ENCODE measurements at places on chromosomes 11 and 22.
A peak's percentile ranks its signal among the peaks of the same experiment; 100 is the strongest.

DNA sequence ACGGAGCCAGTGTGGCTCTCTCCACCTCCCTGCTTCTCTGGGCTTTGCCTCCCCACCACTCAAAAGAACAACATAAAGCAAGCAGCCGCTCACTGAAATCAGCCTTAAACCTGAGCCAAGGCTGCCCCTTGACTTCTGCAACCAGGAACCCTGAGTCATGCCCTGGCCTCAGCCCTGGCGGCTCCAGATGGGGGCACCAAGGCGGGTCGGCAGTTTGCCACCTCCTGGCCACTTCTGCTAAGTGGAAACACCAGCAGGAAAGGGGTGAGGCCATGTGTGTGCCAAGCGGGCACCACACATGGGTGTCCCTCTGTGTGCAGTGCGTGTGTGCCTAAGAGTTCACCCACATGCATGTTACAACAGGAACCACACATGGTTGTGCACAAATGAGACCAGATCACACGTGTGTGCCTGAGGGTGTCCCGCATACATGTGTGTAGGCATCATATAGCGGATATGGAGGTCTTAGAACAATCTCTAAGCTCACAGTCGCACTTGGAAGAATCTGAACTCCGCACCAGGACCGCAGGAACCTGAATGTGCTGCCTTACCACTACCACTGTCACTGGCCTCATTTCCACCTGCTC, 221.2 kb downstream of the MN1 start:
- no peak for DNase-seq

- DNase-seq = no peak
Observed at GRCh38 chr11:3030289-3031070, 26.7 kb downstream of the CARS1 start.

- no peak for DNase-seq
Observed at GRCh38 chr22:33119044-33119443, 60.9 kb upstream of the SYN3 start.

DNA sequence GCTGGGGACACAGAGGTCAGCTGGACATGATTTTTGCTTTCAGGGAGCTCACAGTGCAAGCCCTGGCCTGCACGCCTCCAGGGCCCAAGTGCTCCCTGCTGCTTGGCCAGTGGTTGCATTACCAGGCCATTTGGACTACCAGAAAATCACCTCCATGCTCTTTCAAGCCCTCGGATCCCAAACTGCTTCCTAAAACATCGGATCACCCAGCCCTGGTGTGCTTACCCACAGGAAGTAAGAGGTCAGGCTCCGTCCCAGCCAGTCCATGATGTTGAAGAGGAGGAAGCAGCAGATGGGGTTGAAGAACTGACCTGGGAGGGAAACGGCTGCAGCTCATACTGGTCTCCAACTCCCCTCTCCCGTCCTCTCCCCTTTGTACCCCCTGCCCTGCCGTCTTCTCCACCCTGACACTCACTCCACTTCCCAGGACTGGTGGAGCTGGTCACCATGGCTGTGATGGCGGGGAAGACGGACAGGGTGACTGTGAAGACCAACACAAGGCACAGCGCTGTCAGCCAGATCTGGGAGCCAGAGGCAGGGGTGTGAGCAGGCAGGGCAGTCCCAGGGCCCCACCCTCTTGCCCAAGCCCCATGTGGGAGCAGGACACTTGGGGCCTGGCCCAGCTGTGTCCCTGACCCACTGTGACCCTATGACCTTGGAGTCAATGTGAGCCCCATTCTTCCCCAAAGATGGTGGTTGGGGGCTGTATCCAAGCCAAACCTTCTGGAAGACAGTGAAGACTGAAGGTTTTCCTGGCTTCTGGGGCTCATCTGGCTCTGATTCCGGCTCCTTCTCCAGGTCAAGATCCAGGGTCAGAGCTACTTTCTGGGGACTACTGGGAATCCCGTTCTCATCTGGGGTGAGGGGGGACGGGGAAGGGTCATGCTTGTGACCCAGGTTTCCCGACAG, 5.6 kb downstream of the SLC29A2 start:
- no peak for DNase-seq

DNA sequence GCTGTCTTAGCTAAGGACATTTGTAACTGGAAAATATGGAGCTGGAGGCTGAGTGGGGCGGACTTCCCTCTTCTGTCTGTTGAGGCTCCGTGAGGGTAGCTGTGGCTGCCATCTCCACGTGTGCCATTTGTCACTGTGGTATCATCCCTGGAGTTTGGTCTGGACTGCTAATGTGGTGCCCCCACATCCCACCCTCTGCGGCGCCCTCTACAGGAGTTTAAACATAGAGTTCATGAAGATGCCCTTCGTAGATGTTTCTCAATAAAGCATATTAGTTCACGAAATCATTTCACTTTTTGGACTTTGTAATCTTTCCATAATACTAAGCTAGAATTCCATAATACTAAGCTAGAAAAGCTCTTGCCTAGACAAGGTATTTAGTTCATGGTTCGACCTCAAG, 52.4 kb downstream of the TECTA start:
- DNase-seq = no peak

DNA sequence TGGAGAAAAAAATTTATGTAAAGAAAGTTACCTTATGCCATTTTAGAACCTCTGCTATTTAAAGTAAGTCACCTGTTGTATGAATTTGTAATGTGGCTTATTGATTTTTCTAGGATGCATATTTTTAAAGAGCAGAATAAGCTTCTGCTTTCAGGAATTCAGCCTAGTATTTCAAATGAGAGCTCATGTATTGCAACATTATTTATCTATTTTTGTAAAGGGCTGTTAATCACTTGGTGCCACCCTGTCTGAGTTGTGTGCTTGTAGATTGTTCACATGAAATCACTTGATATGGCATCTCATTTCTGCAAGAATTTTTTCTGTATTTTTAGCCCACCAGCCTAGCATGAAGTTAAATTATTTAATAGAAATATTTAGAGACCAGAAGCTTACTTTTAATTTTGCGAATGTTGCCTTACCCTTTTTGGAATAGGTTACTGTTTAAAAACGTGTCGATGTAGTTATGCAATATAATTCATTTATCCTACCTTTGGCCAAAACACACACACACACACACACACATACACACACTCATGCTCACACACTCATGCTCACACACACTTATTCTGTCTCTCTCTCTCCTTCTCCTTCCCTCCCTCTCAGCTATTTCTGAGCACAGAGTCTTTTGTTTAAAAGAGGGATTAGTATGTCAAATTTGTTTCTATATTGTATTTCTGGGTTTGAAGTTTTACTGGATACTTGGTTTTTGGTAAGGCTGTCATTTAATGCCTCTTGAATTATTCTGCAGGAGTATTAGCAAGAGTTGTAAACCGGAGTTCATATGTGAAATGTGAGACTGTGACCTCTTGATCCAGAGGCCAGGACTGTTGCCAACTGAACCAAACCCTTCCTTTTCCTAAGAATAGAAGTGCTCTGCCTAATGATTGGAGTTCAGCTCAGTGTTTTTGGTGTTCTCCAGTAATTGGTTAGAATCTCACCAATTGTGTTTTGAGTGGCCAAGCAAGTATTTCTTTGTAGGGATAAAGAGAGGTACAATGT, 34.4 kb downstream of the YAP1 start:
- DNase-seq = no peak

GRCh38 chr11:91997226-91997625, 227.4 kb upstream of the FAT3 start:
- no peak for DNase-seq

DNA sequence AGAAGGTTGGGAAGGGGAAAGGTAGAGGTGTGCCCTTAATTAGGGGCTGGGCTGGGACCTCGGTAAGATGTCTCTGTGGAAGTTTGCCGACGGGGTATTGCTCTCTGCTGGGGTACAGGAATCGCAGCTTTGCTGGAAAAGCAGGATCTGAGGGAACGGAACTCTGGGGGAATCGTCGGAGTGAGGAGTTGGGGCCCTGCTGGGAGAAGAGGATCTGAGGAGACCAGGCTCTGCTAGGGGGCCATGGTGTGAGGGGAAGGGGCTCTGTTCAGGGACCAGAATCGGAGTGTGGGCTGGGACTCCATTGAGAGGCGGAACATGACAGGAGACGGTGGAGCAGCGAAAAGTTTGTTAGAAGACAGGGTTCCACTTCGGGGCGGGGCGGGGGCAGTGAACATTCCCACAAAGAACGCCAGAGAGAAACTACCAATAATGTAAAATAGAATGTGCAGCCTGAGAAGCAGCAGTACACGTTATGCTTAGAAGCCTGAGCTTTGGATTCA, 456 bp downstream of the AAMDC start:
- DNase-seq = peak; percentile 25

GRCh38 chr11:74212533-74212932, 41.4 kb downstream of the PPME1 start:
- no peak for DNase-seq

- DNase-seq = no peak
Observed at GRCh38 chr22:20968281-20968977, 1.4 kb downstream of the AIFM3 start.

DNA sequence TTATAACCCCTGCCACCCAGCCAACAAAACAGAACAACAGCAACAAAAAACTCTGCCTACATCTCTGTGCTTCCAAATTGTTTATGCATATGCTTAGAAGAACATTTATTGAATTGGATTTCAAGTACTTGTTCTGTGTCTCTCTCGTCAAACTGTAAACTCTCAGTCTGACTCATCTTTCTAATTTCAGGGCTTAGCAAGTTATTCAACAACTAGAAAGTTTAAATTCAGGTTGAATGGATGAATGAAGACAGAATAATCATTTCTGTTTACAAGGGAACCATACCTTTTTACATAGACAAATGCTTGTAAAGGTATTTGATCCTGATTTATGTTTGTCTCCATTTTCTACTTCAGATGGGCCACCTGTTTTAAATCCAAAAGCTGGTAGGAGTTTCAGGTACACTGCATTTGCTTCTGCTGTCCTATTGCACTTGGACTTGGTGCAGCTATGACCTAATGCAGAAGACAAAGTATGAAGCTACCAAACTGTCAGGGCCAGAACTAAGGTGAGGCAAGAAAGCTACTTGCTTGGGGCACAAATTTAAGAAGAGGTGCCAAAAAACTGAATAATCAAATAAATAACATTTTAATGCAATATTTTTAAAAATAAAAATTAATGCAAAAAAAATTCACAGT, 1.6 kb upstream of the FBXO3 start:
- DNase-seq = no peak

DNA sequence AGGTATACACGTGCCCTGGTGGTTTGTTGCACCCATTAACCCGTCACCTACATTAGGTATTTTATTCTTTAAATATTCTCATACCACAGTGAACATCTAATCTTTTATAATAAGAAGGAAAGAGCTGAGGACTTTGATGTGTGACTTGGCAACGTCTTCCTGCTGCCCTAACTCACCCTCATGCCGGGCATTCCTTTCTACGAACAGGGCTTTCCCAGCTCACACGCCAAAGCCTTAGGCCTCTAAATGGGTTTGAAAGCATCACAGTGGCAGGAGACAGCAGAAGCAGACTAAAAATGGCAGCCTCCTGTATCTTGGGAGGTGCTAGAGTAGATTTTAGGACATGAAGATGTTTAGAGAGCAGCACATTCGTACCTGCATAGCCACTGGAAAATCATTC, 52.6 kb downstream of the CLTCL1 start:
- DNase-seq = no peak

- peak; percentile 33 for DNase-seq
Observed at GRCh38 chr11:132177106-132177505, 806.7 kb downstream of the NTM start.

- no peak for DNase-seq
Observed at GRCh38 chr11:33773404-33773986, 825 bp downstream of the FBXO3 start.

GRCh38 chr22:35547987-35548721, 7.5 kb downstream of the RASD2 start:
- DNase-seq = no peak

DNA sequence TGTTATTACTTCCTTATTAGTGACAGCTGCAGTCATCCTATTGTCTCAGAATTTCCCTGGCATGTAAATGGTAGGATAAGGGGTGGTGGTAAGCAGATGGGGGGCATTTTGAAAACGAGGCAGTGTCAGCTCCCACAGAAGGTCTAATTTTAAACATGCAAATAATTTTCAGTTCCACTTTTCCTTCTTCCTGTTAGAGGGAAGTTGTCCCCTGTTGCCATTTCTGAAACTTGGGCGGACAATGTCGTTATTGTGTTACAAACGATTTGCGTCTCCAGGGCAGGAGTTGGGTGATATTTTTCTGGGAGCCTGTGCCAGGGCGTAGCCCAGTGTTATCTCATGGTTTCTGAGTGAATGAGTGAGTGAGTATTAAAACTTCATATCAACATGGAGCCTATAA, 7.4 kb downstream of the PTPRJ start:
- DNase-seq = no peak

- no peak for DNase-seq
Observed at GRCh38 chr11:114260077-114260476, 36.1 kb upstream of the NNMT start.

DNA sequence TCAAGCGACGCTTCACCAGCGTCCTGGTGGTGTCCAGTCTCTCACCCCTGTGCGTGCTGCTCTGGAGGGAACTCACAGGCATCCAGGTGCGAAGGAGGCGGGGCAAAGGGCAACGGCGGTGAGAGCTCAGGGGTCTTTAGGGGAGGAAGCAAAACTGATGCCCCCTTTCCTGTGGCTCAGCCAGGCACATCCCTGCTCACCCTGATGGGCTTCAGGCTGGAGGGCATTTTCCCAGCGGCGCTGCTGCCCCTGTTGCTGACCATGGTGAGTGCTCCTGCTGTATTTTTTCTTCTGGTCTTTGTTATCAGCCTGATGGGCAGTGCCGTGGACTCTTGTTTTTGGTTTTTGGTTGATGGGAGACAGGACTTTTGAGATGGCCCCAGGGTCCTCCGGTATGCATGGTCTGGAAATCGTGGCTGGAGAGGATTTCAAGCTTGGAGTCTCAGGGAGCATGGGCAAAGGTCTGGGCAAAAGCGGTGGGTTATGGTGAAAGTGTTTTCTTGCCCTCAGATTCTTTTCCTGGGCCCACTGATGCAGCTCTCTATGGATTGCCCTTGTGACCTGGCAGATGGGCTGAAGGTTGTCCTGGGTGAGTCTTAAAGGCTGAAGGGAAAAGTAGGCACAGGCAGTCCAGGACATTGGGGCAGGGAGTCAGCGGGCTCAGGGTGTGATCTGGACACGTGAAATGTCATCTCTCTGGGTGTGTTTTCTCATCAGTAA, 695 bp downstream of the RCE1 start:
- DNase-seq = no peak

Data from endothelial cell (in vitro differentiated cells).